Sigmoid colon (tissue), 7 donors: ENCODE measurements at places on chromosomes 5 and 9. TPM values are rescaled to one million over a fixed set of nuclear protein-coding genes. Genes with fewer than 3 reads are reported as not detected.

PCDHGB3 gene
- 6.1 TPM for total RNA-seq

RGS7BP gene
- 0.71 TPM for total RNA-seq

LECT2 gene
- total RNA-seq, result not detected

DCTN4 gene
- total RNA-seq, result 51.9 TPM

IRX4 gene
- total RNA-seq, result not detected

CTXN3 gene
- total RNA-seq, result not detected

PCDHGC3 gene
- total RNA-seq, result 31.4 TPM

SPATA31A6 gene
- not detected for total RNA-seq

BTNL8 gene
- total RNA-seq, result 0.71 TPM

ZDHHC11 gene
- 1.8 TPM for total RNA-seq

IFNA2 gene
- not detected for total RNA-seq

EPB41L4A gene
- 4.1 TPM for total RNA-seq

CCL27 gene
- not detected for total RNA-seq

ACO1 gene
- 54.2 TPM for total RNA-seq

ABO gene
- total RNA-seq, result 1.5 TPM

OBP2A gene
- not detected for total RNA-seq

TAF1L gene
- not detected for total RNA-seq

IFNA13 gene
- total RNA-seq, result not detected

IFNE gene
- total RNA-seq, result not detected

PCDHB11 gene
- total RNA-seq, result 4.2 TPM

TNC gene
- 462 TPM for total RNA-seq

GABRA6 gene
- total RNA-seq, result not detected

SOHLH1 gene
- total RNA-seq, result not detected

ACER2 gene
- 3.1 TPM for total RNA-seq

SAXO1 gene
- total RNA-seq, result under 0.01 TPM

FGD3 gene
- total RNA-seq, result 3.7 TPM

PAX5 gene
- total RNA-seq, result not detected

CPLANE1 gene
- 27.8 TPM for total RNA-seq

PIP5K1B gene
- 23.3 TPM for total RNA-seq

AP3B1 gene
- 35.1 TPM for total RNA-seq

RRAGA gene
- 53.4 TPM for total RNA-seq

PCDHGA8 gene
- total RNA-seq, result 5.4 TPM

BRINP1 gene
- 0.27 TPM for total RNA-seq

NADK2 gene
- total RNA-seq, result 57.9 TPM

C8G gene
- total RNA-seq, result not detected

CTSV gene
- not detected for total RNA-seq

PCDHGA2 gene
- 4.9 TPM for total RNA-seq

PCSK1 gene
- 1.8 TPM for total RNA-seq

CATSPER3 gene
- not detected for total RNA-seq

PPIC gene
- total RNA-seq, result 59.7 TPM

SNX30 gene
- 6.4 TPM for total RNA-seq

ANKRA2 gene
- 23.8 TPM for total RNA-seq

PCDHB2 gene
- total RNA-seq, result 5.7 TPM

SLIT3 gene
- 30.0 TPM for total RNA-seq

PCDHGA4 gene
- total RNA-seq, result 5.0 TPM

C9orf153 gene
- total RNA-seq, result 0.99 TPM

IQGAP2 gene
- total RNA-seq, result 24.6 TPM

ELAVL2 gene
- 0.36 TPM for total RNA-seq

KIF24 gene
- total RNA-seq, result 0.36 TPM

DPYSL3 gene
- total RNA-seq, result 208 TPM

ANKRD31 gene
- 0.28 TPM for total RNA-seq
